Activated naive CD8-positive, alpha-beta T cell treated with anti-CD3 and anti-CD28 coated beads, Interleukin-2, amount 50 U/mL, for 16 hours (primary cell): ENCODE measurements at places on chromosomes 6 and 20.

DNA sequence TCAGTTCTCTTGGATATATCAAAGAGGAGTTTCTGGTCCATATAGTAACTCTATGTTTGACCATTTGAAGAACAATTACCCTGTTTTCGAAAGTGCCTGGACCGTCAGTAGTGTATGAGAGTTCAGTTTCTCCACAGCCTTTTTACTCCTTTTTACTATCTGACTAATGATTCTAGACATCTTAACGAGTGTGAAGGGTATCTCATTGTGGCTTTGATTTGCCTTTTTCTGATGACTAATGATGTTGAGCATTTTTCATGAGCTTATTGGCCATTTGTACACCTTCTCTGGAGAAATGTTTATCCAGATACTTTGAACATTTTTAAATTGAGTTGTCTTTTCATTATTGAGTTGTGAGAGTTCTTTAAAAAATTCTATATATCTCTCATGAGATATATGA lies 114.9 kb upstream of the ATXN1 start:
- DNase-seq = no peak

GRCh38 chr6:31614075-31614619 lies 887 bp upstream of the AIF1 start:
- DNase-seq = no peak

DNA sequence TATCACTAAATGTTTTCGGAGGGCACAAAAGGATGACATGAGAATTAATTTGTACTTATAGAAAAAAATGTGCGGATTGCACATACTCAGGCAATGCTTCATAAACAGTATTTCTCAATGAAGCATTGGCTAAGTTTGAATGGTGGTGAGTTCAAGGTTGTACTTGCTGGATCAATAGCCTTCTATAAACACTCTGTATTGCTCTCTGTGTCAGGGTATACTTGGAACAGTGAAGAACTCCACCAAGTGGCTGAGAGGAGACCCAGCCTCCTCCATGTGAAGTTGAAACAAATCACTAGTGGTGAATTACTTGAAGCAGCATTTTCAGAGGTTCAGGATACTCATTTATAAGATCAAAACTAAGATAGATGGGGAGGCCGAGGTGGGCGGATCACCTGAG lies 360.6 kb downstream of the RIMS1 start:
- DNase-seq = no peak

GRCh38 chr6:164507206-164507940 lies 802.0 kb downstream of the C6orf118 start:
- no peak for DNase-seq

DNA sequence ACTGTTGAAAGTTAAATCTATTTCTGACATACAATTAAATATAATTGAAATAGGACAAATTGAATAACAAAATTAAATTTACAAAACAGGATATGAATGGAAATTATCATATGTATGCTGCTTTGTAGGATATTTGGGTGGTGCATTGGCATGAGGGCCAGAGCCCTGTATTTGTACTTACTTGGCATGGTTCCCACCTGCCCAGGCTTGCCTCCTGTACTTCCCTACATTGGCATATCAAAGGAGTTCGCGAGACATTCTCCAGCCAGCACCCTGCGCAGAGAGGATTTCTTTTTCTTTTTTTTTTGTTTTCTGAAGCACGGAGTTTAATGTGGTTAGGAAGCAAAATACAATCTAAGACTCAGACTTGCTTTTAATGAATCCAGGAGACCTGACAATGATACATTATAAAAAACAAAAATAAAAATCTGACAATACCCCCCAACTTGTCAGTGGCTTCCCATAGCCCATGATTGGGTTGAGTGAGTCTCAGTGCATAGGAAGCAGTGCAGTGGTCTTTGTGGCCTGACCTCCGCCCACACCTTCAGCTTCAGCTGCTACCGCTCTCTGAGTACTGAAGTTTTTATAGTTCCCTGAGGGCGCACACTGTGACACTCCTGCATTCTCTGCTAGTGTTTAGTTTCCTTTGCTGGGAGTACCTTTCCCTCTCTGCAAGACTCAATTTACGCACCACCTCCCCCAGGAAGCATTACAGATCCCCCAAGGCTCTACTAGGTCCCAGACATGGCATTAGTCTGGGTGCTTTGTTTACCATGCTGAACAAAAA lies 440.8 kb downstream of the UTRN start:
- DNase-seq = peak; percentile 4

- DNase-seq = no peak
Observed at GRCh38 chr6:117976030-117976651, 69.1 kb downstream of the SLC35F1 start.

GRCh38 chr20:42613076-42613475 lies 576.6 kb downstream of the PTPRT start:
- no peak for DNase-seq

- DNase-seq = no peak
Observed at GRCh38 chr6:41373919-41374617, 38.7 kb downstream of the NCR2 start.

GRCh38 chr6:13557841-13558240 lies 16.6 kb upstream of the SIRT5 start:
- no peak for DNase-seq

DNA sequence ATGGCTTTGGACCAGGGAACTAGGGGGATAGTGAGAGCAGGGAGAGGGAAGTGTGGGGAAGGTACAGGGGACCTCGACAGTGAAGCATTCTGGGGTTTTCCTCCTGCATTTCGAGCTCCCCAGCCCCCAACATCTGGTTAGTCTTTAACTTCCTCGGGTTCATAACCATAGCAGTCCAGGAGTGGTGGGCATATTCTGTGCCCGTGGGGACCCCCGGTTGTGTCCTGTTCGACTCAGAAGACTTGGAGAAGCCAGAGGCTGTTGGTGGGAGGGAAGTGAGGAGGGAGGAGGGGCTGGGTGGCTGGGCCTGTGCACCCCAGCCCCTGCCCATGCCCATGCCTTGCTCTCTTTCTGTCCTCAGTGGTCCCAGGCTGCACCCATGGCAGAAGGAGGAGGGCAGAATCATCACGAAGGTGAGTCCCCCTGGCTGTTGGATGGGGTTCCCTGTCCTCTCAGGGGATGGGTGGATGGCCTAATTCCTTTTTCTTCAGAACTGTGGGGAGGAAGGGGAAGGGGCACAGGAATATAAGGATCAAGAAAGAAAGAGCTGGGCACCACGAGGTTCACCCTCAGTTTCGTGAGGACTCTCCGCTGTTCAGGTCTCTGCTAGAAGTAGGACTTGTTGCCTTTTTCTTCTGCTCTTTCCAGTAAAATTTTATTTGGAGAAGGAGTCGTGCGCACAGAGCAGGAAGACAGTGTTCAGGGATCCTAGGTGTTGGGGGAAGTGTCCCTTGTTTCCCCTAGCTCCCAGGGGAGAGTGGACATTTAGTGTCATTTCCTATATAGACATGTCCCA lies 4.2 kb downstream of the VEGFA start:
- DNase-seq = no peak

- no peak for DNase-seq
Observed at GRCh38 chr6:139378882-139379341, 4.5 kb upstream of the CITED2 start.

GRCh38 chr6:44305200-44305725 lies 7.9 kb downstream of the AARS2 start:
- no peak for DNase-seq

- no peak for DNase-seq
Observed at GRCh38 chr6:11970114-11970513, 42.0 kb upstream of the HIVEP1 start.

DNA sequence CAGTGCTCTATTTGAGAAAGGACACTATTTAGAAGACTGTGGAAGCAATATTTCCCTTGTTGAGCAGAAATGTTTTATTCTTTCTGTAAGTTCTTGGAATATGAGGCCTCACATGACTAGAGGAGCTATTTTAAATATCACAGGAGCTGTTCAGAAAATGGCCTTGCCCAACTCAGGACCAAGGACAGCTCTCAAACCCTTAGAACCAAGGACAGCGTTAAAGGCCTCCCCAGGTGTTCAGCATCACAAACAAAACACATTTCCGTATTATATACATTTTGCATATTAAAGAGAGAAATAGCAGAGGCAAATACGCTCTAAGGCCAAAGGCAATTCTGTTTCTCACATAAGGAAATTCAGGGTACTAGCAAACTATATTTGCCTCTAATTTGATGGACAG lies 631.4 kb downstream of the CDH26 start:
- DNase-seq = no peak
